ENCODE measurements at places on chromosomes 12 and 14.

- no peak for DNase-seq
Measured at GRCh38 chr12:115761784-115762183, 515.7 kb downstream of the MED13L start.

GRCh38 chr12:62693376-62694050 lies 226.9 kb downstream of the MON2 start:
- DNase-seq, result no peak

GRCh38 chr14:99030454-99030853 lies 241.5 kb downstream of the BCL11B start:
- DNase-seq, result no peak

- no peak for DNase-seq
Measured at GRCh38 chr12:124392271-124392666, 97.4 kb downstream of the RFLNA start.
